Stimulated activated CD4-positive, alpha-beta T cell treated with anti-CD3 and anti-CD28 coated beads, Interleukin-2, amount 100 ng/mL, for 24 hours (primary cell): ENCODE measurements at places on chromosomes 5 and 9.

DNA sequence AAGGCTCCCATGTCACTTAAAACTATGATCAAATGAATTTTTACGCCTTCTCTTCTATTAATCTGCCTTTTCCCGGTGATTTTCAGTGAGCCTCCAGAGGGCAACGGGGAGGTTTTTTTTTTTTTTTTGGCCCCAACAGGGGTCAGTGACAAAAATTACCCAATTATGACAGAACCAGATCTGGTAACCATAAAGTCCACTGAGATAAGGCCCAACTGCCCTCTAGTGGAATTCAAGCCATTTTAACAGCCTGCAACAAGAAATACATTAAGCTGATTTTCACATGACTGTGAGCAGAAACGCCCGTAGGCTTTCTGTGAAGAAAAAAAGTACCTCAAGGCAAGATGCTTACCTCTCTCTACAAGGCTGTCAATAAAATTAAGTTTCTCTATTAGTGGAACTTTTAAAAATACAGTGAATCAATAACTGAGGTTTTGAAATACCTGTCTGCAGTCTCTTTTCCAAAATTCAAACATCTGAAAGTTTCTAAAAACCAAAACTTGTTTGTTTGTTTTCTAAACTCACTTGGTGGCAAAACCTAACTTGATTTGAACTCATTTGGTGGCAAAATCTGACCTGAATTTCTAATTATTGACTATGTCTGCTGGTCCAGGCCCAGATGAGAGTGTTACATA is 49.7 kb upstream of the FST start:
- DNase-seq: no peak

GRCh38 chr5:133358271-133358670 is 254.1 kb downstream of the FSTL4 start:
- DNase-seq: no peak

DNA sequence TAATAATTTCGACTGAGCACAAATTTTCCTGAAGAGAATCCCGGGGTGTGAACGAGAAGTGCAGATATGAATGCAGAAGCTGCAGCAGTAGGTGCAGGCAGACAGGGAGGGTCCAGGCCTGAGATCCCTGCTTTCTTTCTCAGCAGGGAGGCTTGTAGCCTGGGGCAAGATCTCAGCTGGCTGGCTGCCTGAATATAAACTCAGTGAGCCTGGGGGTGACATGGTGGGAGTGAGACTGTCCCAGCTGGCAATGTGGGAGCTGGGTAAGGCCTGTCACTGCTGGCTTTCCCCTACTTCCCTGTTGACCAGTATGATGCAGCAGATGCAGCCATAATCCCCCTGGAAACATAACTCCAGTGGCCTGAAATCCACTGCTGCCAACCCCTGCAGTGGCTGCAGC is 325.2 kb downstream of the CETN3 start:
- DNase-seq: no peak

- DNase-seq: no peak
Measured at GRCh38 chr5:80300125-80300524, 19.7 kb upstream of the SPZ1 start.

DNA sequence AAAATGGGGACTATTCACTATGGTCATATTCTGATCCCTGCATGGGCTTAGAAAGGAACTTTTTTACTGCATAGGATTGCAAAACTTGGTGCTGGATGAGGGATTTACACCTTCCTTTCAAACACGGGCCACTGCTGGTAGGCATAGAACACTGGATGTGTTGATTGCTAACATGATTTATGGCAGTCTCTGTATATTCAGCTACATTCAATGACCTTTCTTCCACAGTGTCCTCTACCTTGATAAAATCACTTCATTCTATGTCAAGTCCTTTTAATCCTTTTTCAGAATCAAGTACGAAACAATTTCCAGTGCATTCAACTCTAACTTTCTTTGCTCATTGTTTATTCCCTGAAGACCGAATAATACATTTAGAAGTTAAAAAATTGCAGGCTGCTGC is 91.9 kb upstream of the ATG10 start:
- DNase-seq: no peak

DNA sequence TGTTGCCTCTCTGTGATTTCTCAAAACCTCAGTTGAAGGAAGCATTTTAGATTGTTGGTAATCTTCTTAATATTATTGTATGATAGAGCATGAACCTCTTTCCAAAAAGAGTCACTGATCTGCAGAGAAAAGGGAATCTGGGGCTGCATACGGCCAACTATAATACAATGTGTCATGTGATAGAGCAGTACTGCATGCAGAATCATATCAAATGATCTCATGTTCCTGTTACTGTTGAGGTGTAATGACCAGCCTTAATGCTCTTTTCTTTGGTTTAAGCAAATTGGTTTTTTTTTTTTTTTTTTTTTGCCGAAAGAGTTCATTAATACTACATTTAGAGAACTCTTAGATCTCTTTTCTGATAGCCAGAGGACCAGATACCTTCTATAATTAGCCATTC is 12.9 kb upstream of the MSMP start:
- no peak for DNase-seq

DNA sequence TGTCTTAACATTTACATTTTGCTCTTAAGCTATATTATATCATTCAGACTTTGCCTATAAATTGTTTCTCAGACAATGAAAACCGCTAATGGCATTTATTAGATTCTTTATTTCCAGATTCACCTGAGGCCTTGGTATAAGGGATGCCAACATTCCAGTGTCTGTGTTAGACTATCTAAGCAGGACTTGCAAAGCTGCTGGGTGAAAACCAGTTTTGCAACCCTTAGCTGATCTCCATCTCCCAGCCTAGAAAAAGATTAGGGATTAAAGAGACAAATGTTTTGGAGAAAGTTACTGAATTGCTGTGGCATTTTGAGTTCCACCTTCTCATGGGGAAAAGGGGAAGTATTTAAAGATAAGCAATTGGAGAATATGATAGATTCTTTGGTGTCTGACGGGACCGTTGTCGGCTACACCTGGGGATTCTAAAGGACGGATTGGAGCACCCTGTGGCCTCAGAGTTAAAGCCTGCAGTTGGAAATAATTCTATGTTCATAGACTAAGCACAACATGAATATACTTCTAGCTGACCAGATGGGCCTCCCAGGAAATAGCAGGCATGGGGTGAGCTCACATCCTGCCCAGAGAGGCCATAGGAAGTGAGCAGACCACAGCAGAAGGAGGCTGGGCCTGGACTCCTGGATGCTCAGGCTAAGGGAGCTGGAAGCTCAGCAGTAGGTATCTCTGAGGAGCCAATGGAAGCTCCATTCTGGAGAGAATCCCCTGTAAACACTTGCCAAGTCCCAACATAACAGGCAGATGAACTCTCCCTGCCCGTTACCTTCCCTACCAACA is 21.8 kb downstream of the ENTREP1 start:
- no peak for DNase-seq

- no peak for DNase-seq
Measured at GRCh38 chr5:8842971-8843551, 702.8 kb downstream of the SEMA5A start.

DNA sequence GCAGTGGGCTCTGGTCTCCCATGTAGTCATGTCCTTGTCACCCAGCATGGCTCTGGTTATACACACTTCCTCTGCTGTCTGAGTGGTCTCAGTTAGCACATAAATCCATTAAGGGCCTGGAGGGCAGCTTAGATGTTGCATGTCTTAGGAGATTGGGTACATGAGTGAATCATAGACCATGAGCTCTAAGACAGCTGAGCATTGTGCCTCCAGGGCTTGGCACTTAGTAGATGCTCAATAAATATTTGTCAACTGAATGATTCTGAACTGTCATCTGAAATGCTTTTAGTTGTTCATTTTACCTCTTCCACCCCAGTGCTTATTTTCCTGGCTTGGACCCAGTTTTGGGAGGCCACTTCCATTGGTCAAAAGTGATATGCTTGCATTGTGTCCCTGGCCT is 135.6 kb downstream of the BOD1 start:
- no peak for DNase-seq

DNA sequence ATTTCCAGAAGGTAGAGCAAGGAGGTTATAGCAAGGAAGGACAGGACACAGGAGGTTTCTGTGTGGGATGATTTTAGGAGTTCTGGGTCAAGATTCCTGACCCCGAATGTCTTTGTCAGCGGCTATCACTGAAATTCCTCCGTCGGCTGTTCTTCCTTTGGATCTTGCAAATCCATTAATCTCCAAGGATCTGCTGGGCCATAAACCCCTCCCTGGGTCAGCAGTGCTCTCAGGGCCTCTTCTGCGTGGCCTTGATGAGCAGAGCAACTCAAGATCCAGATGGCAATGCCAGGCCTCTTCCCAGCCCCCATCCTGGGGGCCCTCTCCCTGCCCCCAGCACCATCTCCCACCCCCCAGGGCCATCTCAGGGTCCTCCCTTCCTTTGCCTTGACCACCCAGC is 16.3 kb upstream of the COL27A1 start:
- DNase-seq: no peak

DNA sequence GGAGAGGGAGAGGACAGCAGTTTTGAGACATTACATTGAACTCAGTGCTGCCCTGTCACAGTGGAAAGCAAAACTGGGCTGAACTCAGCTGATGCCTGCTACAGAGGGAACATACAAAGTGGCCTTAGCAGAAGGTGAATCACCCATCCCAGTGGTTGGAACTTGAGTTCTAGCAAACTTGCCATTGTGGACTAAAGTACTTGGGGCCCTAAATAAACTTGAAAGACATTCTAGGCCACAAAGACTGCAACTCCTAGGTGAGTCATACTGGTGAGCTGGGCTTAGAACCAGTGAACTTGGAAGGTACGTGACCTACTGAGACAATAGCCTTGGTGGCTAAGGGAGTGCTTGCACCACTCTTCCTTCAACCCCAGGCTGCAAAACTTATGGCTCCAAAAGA is 155.7 kb upstream of the RIOK2 start:
- no peak for DNase-seq

DNA sequence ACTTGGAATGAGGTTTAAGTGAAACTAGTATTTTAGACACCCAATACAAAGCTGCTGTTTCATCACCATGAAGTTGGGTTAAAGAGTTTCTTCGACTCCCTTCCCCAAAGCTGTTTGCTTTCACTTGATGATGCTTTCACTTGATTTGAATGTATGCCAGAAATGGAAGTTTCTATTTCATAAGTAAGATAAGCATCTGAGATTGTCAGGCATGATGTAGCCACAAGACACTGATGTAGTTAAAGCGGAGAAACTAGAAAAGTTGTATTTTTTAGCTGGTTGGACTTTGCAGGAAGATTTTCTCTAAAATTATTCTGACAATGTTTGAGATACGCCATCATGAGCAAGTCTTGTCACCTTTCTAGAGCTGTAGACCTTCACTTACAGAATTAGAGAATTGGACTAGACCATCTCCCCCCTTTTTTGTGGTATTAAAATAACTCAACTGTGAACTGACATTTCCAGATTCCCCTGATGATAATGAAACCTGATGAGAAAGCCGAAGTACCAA is 20.0 kb downstream of the MOCS2 start:
- no peak for DNase-seq

GRCh38 chr5:126189862-126190261 is 233.3 kb upstream of the GRAMD2B start:
- no peak for DNase-seq

- DNase-seq: no peak
Measured at GRCh38 chr5:43290726-43291125, 22.5 kb downstream of the HMGCS1 start.

GRCh38 chr5:57189515-57189914 is 15.7 kb downstream of the GPBP1 start:
- no peak for DNase-seq

DNA sequence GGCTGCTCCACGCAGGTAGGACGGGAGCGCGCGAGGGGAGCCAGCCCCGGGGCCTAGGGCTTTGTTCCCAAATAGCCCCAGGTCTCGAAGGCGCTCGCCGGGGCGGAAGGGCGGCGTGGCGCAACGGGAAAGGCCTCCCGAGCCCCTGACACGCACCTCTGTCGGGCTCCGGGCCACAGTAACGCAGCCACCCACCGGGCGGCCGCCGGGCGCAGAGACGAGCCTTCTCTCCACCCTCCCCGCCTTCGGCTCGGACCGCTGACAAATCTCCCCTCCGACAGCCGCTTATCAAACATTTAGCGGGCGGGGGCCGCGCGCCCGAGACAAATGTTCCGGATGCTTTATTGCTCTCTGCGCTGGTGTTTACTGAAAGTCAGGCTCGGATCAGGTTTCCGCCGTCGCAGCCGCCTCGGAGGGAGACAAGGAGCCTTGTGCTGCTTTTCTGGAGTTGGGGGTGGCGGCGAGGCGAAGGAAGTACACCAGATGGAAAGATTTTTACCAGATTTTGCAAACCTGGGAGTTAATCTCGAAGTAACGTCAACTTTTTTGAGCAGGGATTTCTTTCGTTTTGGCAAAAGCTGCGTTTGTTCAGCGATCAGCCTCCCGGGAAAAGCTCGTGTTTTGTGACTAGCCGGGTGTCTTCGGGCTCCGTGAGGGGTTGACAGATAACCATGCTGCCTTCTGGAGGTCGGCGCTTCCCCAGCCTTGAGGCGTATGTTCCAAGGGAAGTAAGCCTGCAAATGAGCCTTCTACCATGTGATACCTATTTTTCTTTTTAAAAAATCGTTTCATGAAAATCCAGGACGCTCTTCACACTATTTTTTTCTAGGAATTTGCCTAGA is 950 bp downstream of the RGMB start:
- peak; percentile 68 for DNase-seq

DNA sequence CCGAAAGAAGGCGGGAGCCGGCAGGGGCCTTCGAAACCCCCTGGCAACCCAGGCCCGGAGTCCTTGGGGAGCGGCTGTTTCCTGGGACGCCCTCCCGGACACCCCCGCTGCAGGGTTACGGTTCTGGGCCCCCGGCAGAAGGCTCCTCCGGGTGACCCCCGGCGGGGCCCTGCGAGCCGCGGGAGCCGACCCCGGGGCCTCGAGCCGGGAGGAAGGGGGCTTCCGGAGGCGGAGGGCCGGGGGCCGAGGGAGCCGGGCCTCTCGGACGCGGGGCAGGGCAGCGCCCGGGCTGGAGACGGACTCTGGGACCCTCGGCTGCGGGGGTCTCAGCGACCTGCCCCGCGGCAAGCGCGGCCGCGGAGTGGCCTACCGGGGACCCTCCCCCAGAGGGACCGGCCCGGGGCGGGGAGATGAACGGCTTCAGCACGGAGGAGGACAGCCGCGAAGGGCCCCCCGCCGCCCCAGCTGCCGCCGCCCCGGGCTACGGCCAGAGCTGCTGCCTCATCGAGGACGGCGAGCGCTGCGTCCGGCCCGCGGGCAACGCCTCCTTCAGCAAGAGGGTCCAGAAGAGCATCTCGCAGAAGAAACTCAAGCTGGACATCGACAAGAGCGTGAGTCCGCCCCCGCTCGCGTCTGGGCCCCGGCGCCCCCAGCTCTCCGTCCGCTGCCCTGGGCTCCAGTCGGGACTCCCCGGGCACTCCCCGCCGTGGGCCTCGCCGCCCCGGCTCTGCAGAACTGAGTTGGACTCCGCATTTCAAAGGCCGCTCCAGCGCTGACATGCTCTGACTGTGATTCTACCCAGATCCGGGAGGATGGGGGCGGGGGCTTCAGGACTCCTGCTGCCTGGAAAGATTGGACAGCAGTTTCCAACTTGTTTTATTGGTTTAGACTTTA is 645 bp downstream of the SAP30L start:
- peak; percentile 59 for DNase-seq

- DNase-seq: no peak
Measured at GRCh38 chr9:127369428-127369827, 27.5 kb upstream of the SLC2A8 start.

- no peak for DNase-seq
Measured at GRCh38 chr5:82424211-82424610, 146.1 kb upstream of the RPS23 start.
